ENCODE measurements at places on chromosomes 2 and 18. TPM values are rescaled to one million over a fixed set of nuclear protein-coding genes. Genes with fewer than 3 reads are reported as not detected.

Gene SIX2
- 0.87 TPM for total RNA-seq

Gene RFTN2
- total RNA-seq: 38.0 TPM

Gene AP1S3
- total RNA-seq: 0.59 TPM

Gene NAT8
- total RNA-seq: not detected

Gene ERMN
- total RNA-seq: 0.39 TPM

Gene POTEF
- not detected for total RNA-seq

Gene ZNF521
- total RNA-seq: 51.8 TPM

Measured in tibial nerve (tissue), 4 donors.